ENCODE measurements at places on chromosomes 4 and X.

GRCh38 chrX:40552768-40553167 lies 28.0 kb upstream of the ATP6AP2 start:
- no peak for DNase-seq

DNA sequence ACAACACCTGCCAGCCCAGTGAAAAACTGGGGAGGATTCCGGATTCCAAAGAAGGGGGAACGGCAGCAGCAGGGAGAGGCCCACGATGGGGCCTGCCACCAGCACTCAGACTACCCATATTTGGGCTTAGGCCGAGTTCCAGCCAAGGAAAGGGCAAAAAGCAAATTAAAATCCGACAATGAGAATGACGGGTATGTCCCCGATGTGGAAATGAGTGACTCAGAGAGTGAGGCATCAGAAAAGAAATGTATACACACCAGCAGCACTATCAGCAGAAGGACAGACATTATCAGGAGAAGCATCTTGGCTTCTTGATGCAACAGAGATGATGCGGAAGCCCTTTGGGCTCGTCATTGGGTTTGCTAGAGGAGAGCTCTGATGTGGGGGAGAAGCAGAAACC lies 62.4 kb downstream of the JADE1 start:
- no peak for DNase-seq

DNA sequence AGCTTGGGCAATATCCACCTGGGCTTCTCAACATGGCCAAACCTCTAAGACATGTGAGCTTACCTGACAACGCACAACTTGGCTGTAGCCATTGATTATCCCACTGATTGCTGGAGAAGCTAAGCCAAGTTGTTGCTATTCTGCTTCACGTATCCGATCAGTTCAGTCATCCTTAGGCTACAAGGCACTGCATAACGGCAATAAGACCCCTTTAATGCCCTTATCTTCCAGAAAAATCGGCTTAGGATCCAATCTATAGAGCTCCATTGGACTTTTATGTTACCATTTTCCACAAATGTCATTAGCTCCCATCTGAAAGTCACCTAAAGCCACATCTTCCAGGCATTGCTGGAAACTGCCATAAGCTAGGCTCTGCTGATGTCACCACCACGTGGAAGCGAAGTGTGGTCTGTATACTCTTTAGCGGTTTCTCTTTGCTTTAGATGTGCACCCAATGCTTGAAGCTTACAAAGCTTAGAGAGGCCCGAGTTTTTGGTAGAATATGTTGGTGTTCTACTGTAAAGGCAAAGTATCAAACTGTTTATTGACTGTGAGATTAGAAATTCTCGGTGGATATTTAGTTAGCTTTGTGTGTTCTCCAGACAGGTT lies 163.1 kb downstream of the CPE start:
- no peak for DNase-seq

- no peak for DNase-seq
Measured at GRCh38 chrX:63513825-63514568, 162.9 kb upstream of the SPIN4 start.

- DNase-seq = no peak
Measured at GRCh38 chr4:152709675-152710438, 30.1 kb upstream of the TMEM154 start.

DNA sequence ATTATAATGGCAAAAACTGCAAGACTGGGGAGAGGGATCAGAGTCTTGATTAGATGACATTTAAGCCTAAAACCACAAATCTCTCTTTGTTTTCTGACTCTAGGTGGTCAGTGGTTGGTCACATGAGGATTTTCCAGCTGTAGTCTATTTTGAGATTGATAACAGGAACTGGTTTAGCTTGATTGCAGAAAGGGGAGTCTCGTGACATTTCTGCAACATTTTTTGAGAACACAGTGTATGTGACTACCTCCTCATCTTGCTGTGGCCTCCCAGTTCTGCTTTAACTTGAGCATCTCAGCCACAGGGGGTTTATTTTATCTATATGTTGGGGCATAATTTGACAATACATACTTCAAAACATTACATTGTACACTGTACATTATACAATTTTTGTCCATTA lies 726.4 kb upstream of the MAGEB2 start:
- DNase-seq = no peak

DNA sequence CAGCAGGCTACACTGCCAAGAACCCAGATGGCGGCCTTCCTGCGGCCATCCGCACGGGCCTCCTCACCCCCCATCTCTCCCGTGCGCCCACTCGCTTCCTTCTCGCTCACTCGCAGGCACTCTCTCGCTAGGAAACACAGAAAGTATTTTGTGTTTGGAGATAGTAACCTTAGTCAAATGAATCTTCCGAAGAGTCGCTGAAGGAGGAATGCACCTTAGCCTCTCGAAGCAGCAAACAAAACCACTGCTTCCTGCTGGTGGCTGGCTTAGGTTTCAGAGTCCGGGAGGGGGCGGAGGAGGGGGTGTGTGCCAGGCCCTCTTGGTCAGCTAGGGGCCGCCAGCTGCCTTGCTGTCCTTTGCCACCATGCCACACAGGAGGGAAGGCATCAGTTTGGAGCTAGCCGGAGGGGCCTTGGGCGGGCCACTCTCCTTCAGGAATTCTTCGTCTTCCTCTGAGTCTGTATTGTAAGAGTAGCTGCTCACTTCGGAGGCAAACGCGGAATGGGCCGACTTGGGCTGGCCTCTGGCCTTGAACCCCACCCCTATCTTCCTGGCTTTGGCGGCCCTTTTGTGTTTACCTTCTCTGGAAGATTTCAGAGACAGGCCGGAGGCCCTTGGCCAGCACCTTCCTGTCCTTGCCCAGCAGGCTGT lies 73.2 kb upstream of the UCP1 start:
- DNase-seq = no peak

- DNase-seq = no peak
Measured at GRCh38 chr4:184375027-184375426, 99.3 kb downstream of the IRF2 start.

- no peak for DNase-seq
Measured at GRCh38 chr4:40240040-40240653, 43.3 kb downstream of the RHOH start.

GRCh38 chr4:139243448-139244365 lies 36.3 kb downstream of the MGARP start:
- DNase-seq = no peak

DNA sequence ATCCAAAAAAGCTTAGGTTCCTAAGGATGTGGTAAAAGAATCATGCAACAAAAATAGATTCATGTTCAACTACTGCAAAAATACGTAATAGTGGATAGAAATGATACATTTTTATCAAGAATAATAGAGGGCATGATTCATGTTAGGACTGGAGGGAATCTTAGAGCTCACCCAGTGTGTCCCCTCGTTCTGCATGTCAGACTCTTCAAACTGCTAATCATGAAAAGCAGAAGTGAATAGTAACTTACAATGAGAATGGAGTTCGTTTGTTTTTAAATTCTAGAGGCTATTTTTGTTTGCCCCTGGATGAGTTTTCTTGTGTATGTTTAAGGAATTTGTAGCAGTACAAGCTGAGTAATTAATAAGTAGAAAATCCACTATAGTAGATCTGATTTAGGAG lies 79.4 kb downstream of the MSL3 start:
- DNase-seq = no peak

DNA sequence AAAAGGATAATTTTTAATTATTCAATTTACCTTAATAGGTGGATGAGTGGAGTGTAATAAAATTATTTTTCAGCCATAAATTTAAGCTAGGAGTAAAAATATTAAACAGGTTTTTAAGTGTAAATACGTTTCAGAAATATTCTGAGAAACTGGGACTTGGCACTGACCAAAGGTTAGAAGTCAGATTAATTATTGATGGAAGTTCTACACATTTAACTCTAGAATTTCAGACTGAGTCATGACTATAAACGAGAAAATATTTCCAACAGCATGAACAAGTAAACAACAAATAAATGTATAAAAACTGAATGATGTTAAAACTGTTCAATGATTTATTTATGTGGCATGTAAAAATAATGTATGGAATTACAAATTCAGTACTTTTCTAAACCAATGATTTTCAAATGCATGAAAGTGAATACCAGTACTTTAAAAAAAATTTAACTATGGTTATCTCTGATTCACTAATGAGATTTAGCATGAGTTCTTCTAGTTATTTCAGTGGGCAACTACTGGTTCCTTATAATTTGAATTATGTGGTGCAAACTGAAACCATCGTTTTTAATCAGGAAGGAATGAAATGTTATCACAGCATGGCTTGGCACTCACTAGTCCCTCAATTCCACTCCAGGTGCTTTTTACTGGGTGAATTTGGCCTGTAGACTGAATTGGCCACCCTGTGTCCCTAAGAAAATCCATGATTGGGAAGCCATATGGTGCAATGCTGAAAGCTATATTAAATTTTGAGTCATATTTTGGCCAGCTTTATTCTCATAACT lies 244.2 kb downstream of the FSTL5 start:
- no peak for DNase-seq

DNA sequence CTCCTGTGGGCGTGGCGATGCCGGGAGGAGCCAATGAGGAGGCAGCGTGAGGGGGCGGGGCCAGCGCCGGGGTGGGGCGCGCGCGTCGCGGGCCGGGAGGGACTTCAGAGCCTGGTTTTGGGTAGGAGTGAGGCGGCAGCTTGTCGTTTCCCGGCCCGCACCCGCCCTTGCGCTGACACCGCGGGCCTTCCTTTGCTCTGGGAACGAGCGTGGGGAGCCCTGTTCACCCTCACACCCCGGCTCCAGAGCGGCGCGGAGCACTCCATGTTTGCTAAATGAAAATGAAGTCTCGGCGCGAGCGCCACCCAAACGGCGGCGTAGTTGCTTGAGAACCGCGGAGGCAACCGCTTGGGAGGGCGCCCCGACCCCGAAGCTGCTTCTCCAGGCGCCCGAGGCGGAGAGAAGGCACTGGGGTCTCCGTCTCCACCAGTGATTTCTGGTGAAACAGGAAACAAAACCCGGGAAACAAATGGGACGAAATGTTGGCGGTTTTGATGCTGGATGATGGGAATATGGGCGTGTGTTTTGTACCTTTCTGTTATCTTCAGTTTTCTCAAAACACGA lies 497 bp upstream of the GRPEL1 start:
- DNase-seq = no peak

- DNase-seq = no peak
Measured at GRCh38 chr4:14023896-14024295, 396.4 kb upstream of the BOD1L1 start.

DNA sequence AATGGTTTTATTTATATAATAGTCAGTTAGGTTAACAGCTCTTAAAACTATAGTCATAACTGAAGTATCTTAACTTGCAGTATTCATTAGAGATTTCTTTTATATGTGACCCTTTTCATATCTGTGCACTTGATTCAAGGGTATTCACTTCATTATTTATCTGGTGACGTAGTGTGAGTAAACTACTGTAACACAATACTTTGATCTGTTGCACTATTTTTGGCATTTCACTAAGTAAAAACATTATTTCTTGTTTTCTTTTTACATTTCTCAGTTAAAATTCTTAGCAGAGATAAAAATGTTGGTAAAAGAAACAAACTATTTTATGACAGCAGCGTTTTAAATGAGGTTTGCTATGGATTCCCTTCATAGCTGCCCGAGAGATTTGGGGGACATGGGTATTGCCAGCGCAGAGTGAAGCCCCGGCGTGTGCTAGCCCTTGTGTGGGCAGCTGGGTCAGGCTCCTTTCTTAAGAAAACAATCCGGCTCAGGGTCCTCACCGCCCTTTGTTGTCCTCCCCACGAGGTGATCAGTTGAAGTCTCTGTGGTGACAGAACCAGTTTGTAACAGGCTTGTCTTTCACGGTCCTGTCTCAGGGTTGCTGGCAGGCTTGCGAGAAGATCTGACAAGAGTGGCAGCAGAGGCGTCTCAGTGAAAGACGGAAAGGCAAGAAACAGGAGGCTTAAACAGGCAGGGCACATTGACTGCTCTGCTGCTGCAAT lies 293.4 kb downstream of the BMPR1B start:
- DNase-seq = no peak

GRCh38 chr4:88137112-88137511 lies 21.3 kb downstream of the ABCG2 start:
- no peak for DNase-seq

GRCh38 chr4:128574706-128575105 lies 234.8 kb upstream of the JADE1 start:
- DNase-seq = peak; percentile 58

DNA sequence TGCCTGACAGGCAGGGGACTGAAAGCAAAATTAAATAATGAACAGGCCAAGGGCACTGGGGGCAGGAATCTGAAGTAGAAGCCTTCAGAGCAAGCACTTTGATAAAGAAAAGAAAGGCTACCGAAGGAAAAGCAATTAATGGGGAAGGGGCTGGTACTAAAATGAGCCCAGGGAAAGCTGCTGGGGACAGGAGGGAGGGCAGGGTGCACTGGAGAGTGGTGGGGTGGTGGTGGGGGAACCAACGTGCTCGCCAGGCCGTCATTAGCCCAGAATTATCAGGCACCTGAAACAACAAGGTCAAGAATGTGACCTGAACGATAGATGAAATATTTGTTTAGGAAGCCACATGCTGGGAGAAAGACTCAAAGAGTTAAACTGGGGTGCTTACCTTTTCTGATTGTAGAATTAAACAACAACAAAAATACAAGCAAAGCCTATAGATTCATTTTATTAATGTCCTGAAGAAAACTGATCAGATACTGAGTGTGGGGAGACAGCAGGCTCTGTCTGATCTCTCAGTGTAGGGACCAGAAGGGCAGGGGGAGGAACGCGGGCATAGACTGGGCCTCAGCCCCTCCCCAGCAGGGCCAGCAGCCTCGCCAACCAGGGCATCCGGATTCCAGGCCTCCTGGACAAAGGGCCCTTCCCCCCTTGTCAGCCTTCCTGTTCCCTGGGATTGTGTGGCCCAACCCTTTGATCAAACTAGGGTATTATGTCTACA lies 239.7 kb upstream of the KLF3 start:
- DNase-seq = no peak

GRCh38 chrX:57678686-57679428 lies 1.2 kb downstream of the NLRP2B start:
- no peak for DNase-seq

DNA sequence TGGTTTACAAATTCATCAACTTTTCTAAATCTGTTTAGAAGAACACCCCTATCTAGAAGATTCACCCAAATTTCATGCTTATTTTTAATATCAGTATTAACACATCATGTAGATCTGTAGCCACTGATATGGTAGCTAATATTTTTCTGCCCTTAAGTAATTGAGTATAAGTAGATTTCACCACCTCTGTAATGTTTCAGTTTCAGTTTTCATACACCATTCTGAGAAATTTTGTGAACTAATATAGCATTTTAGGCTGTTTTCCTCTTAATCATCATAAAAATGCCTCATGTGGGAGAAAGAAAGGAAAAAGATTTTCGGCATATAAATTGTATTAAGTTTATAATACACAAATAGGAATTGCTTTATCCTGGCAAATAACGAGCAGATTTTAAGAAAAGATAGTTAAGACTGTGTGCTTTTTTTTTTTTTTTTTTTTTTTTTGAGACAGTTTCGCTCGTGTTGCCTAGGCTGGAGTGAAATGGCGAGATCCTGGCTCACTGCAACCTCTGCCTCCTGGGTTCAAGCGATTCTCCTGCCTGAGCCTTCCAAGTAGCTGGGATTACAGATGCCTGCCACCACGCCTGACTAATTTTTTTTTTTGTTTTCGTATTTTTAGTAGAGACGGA lies 21.4 kb upstream of the RBPJ start:
- DNase-seq = no peak

GRCh38 chr4:180285796-180286195 lies 1957.4 kb upstream of the TENM3 start:
- DNase-seq = no peak

Measured in CD4-positive, alpha-beta T cell (primary cell).